ENCODE measurements at places on chromosomes 4 and X. TPM values are rescaled to one million over a fixed set of nuclear protein-coding genes. Genes with fewer than 3 reads are reported as not detected.
A peak's percentile ranks its signal among the peaks of the same experiment; 100 is the strongest.

- DNase-seq: no peak
Measured at GRCh38 chr4:4480685-4481398, 61.0 kb downstream of the STX18 start.

DNA sequence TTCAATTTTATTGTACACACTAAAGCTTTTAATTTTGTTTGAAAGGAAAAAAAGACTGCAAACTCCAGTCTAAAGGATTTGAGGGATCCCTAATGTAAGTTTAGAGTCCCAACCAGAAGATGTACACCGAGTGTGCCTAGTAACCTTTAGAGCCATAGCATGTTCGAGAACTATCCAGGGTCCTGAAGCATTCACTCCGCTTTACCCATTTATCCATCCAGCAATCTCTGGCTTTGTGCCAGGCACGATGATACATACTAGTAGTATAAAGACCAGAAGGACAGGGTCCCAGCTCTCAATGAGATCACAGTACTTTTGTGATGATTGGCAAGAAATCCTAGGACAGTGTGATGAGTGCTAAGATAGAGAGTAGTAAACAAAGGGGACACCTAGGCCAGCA lies 168.7 kb downstream of the STK32B start:
- no peak for DNase-seq

DNA sequence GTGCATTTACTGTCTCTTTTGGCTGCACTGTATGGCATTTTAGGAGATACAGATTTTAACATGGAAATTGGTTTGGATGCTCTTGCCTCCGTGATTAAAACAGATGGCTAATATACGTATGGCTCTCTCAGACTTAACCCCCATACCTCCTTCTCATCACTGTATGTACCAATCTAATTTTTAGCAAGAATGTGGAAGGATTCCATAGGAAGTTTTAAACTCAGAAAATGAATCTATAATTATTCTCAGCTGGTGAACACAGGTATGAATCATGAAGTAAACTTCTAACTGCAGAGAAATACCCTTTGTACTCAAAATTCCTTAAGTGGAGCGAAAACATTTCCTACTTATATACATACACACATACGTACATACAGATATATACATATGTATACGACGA lies 210.5 kb upstream of the NEIL3 start:
- no peak for DNase-seq

- DNase-seq: no peak
Measured at GRCh38 chr4:68152411-68152810, 22.7 kb upstream of the TMPRSS11F start.

The CENPVL2 gene
- total RNA-seq: not detected

DNA sequence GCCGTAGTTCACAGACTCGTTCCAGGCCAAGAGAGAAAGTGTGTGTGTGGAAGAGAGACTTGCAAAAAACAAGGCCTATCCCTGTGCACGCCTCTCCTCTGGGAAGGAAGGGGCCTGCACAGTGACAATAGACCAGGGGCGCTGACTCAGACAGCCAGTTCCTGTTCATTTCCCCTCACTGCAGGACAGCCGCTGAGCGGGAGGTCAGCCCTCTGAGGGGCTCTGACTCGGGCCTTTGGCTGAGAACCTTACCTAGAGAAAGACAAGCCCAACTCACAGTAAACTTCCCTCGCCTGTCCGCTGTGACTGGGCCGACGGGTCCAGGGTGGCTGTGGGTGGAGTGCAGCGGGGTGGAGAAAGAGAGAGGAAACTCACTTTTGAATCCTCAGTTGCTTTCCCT lies 52.1 kb downstream of the RTL5 start:
- no peak for DNase-seq

DNA sequence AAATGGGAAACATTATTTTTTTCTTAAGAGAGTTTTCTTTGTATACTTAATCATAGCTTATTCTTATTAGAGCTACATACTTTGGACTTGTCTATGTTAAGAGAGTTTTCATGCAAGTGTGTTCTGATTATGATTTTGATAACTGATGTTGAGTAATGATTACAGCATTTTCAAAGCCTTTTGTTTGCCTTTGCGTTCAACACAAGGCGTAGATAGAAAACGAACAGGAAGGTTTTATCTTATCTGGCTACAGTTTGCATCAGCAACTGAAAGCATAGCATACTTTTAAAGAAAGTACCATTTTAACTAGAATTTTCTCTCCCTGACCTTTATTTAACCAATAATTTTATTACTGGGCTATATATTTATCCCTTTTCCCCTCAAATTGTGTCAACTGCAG lies 51.6 kb upstream of the PDLIM5 start:
- no peak for DNase-seq

GRCh38 chr4:98657531-98658286 lies 702 bp downstream of the TSPAN5 start:
- no peak for DNase-seq

- no peak for DNase-seq
Measured at GRCh38 chr4:7295911-7296660, 103.7 kb downstream of the SORCS2 start.

- DNase-seq: peak; percentile 63
Measured at GRCh38 chr4:7236847-7237246, 44.5 kb downstream of the SORCS2 start.

The GYPE gene
- 1.8 TPM for total RNA-seq

DNA sequence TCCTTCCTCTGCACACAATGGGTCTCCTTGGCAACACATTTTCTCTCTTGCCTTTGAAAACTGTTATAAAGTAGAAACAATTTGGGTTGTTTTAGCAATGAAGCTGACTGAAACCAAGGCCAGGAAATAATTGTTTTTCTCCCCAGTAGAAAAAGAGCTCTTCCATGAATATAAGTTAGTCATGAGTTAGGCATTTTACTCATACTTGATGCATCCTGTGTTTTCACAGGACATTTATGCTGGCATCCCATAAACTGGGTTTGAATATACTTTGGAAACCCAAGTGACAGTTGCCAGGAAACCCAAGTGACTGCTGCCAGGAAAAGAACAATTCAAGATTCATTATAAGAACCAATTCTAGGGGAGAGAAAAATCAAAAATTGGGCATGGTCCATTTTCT lies 128.6 kb upstream of the NPY2R start:
- DNase-seq: no peak

GRCh38 chr4:9765091-9765490 lies 16.3 kb upstream of the DRD5 start:
- DNase-seq: no peak

GRCh38 chr4:150286656-150287055 lies 208.4 kb downstream of the DCLK2 start:
- no peak for DNase-seq

- DNase-seq: no peak
Measured at GRCh38 chr4:2417226-2417764, 1.1 kb downstream of the ZFYVE28 start.

GRCh38 chrX:698206-698605 lies 67.6 kb downstream of the SHOX start:
- no peak for DNase-seq

DNA sequence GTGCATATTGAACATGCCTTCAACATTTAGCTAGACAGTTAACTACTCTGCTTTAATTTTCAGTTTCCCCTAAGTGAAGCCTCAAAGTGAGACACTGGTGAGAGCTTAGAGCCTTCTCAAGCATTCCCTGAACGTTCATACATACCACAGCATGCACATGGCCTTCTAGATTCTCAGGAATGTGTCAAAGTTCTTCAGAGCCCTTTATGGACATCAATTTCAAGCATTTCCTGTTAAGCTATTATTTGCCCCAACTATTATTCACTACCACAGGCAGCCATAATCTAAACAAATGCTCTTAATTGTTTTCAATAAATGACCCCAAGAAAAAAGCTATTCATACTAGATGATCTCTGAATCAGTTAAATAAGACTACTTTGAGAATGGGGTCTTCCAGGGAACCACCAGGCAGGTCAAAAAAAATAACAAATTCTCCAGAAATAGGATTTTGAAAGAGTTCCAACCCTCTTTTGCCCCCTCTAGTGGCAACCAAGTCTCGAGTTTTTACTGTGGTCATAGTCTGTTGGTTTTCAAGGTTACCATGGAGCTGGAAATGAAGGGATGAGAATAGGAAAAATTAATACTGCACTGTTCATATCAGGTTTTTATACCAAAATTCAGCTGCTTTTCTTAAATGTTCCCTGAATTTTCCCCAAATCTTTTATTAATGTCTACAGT lies 235.4 kb downstream of the RAB28 start:
- DNase-seq: no peak

DNA sequence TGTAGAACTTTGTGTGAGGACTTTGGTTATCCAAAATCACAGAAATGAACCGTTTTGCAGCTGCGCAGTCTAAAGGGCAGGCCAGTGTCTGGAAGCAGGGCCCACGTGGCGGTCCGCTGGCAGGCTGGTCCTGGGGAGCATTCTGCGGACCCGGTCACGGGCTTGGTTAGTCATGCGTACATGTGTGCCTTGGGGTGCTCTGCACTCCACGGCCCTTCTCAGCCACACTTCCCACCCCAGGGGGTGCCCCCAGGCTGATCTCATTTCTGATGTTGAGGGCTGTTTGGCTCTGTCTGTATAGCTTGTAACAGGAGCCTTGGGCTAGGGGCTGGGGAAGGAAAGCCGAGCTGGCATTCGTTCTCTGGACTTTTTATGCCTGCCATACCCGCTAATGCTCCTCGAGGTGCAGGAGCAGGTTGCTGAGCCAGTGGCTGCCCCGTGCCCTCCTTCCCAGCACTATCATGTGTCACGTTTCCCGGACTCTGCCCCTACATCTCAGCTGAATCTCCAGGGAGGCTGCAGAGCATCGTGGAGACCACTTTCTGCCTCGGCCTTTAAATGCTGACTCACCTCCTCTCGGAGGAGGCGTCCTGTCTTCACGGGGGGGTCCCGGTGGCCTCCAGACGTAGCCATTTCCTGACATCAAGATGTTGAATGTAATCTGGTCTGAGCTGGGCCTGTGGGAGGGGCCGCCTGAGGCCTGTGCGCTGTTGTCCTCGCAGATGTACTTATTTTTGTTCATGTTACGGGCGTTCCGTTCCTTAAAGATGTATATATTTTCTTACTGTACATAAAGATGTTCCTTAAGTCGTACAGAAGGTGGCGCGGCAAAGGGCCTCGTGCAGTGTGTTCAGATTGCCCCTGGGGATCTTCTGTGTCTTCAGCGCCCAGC lies 11.4 kb upstream of the TADA2B start:
- no peak for DNase-seq

- no peak for DNase-seq
Measured at GRCh38 chr4:150049682-150050081, 28.6 kb upstream of the DCLK2 start.

- DNase-seq: no peak
Measured at GRCh38 chrX:9832811-9833210, 46.6 kb downstream of the SHROOM2 start.

DNA sequence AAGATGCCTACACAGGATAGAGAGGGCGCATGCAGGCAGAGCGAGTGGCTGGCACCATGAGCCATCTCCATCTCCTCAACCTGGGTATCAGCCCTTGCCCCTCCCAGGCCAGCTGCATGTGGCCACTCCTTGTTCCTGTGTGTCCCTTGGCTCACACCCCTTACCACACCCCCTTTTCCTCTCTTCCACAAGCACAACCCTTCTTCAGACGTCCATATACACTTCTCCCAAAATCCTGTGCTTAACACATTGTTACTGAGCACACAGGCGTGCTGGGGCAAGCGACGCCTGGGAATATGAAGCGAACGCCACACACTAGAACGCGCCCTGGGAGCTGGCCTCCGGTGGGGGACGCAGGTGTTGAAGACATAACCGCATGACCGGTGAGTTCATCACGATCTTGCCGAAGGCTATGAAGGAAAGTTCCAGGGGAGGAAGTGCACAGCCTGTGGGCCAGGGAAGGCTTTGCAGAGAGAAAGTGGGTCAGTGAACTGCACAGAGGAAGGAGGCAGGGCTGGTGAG lies 19.1 kb upstream of the KIAA0232 start:
- no peak for DNase-seq

The TEX28 gene
- total RNA-seq: not detected

DNA sequence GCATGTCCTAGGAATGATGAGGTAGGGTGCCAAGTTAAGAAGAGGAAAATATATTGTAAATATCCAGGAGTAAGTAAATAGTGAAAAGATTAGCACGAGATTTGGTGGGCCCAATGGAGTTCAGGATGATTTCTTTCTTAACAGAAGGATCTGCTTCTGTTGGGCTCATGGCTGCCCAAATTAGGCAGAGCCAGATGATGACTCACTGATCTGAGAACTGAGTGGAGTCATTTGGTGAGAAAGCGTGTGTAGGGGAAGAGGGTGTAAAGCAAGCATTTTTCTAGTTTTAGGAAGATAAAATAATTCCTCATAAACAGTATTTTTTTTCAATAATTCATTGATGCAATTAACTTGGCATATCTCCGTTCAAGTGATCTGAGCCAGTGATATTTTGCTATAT lies 1.6 kb downstream of the TBX22 start:
- DNase-seq: no peak

- DNase-seq: no peak
Measured at GRCh38 chr4:74098427-74098994, 484 bp downstream of the CXCL2 start.

The RHOXF2 gene
- total RNA-seq: not detected

DNA sequence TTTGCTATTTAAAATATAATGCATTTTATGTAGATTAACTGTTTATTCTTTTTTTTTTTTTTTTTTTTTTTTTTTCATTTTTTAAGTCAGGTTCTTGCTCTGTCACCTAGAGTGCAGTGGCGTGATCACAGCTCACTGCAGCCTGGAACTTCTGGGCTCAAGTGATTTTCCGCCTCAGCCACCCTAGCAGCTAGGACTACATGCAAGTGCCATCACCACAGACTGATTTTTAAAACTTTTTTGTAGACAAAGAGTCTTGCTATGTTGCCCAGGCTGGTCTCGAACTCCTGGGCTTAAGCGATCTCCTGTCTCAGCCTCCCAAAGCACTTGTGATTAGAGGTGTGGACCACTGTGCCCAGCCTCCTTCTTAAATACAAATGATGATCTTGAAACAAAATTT lies 159.9 kb downstream of the CAMK2D start:
- no peak for DNase-seq

DNA sequence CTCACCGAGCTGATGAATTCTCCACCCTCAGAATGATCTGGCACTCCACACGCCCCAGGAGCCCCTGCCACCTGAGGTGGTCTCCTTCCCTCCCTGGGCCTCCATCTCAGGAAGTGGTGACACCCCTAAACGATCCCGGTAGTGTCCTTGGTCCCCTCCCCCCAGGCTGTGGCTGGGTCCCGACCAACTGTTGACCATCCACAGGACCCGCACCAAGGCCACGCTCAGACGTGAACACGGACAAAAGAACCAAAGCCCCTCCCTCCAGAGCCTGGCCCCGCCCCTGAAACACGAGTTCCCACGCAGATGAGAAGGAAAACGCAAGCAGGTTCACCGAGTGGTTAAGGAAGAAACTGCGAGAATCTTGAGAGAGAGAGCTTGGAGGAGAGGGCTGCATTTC lies 16.6 kb downstream of the LRPAP1 start:
- no peak for DNase-seq

DNA sequence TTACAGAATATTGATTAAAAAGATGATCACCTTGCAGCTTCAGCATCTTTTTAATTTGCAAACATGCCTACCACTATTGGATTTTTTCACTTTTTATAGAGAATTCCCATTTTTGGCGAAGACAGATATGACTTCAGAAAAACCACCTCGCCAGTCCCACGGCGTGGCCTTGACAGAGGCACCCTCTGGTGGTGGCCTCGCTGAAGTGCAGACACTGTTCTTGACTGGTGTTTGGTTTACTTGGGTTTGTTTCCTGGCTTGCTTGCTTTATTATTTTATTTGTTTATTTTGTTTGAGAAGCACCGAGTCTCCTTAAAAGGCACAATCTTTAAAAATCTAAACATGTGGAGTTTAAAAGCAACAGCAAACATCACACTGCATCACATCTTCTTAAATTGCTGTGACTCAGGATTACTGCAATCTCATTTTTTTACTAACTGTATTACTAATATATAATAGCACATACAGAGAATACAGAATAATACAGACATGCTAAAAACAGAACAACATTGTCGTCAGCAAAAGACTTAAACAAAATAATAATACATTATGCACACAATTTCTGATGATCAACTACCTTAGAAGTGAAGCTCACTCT lies 13.1 kb upstream of the AMTN start:
- peak; percentile 62 for DNase-seq

Measured in ureter (tissue), 1 donor.